ENCODE measurements at places on chromosomes 2 and 18. TPM values are rescaled to one million over a fixed set of nuclear protein-coding genes. Genes with fewer than 3 reads are reported as not detected.

LHCGR gene
- total RNA-seq, result not detected

DNA sequence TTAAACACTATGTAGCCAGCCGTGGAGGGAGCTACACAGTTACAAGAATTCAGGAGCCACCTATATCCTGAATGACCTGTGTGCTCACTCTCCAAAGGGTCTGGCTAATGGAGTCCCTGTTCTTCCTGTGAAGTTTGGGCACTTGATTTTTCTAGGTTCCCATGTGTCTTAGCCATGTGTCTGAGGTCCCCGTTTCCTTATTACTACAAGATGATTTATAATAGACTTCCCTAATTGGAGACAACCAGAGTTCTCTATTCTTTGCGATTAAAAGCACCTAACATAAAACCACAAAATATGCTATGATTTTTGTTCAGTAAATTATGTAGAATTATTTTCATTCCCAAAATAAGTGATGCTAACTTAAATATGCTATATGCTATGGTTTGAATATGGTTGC is 83.4 kb downstream of the PDK1 start:
- DNase-seq, result no peak

DNA sequence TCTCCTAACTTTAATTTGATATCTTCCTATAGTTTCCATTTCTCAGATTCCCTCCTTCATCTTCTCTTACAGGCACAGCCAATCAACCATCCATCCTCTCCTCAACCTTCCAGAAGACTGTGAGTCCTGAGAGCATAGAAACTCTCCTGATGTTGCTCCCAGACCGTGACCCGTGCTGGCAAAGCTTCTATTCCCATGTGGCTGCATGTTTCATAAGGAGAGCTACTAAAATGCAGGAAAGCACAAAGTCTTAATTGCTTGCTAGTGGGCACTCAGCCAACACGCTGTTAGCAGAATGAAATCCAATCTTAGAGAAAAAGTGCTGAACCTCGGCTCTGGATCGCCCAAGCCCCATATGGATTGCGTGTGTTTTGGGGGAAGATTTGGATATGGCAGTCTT is 1244.7 kb upstream of the ZEB2 start:
- no peak for DNase-seq

DNA sequence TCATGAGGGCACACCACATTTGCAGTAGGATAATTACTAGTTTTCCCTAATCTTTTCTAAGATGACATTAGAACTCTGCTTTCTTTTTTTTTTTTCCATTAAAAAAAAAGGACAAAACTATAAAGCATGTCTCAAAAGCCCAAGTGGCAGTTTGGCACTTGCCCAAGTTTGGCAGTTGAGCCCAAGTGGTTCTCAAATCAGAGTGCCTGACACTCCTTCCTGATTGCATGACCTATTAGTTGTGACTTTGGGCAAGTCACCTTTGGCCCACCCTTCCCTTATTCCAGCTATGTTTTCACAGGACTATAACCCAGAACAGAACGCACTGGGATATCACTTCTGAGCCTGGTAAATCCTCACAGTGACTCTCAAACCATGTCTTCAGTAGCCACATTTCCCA is 273.0 kb downstream of the CCDC85A start:
- DNase-seq, result no peak

SNX17 gene
- 70.4 TPM for total RNA-seq

DNA sequence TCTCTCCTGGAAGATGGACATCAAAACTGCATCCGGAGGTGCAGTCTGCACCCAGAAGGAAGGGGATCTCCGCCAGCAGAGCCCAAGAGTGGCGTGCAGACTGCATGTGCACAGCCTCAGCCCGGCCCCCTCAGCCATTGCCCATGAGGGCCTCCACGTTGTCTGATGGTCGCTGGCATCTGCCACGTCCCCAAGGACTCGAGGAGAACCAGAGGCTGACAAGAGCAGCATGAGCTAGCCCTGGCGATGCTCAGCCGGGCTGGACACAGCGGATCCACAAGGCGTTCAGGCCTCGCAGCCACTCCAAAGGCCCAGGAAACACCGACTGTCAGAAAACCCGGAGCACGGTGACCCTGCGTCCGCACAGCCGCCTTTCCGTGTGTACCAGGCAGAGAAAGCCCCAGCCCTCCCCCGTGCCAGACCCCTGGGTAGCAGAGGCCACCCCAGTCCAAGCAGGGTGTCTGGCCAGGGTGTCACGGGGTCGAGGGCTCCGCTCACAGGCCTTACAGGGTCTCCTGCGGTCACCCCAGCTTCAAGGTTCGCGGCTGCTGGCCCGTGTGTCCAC is 48.3 kb downstream of the SLC66A2 start:
- no peak for DNase-seq

CACNB4 gene
- total RNA-seq, result 0.12 TPM

GCKR gene
- not detected for total RNA-seq

DNA sequence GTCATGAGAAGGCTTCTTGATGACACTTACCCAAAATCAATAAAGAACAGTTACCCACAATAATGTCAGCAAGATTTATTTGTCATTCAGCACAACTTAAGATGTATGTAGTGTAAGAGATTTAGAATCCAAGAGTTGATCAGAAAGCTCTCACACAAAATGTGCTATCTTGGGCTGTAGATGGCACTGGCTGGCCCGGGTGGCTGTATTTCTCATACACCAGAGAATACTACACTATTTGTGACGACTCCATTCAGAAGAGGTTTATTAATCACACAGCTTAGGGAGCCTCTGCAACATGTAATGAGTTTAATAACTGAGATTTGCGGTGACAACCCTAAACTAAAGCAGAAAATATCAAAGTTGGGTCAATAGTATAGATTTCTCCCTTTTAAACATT is 530.4 kb upstream of the KLHL29 start:
- DNase-seq, result no peak

RPE gene
- 79.5 TPM for total RNA-seq

GRCh38 chr2:222912776-222913175 is 51.9 kb downstream of the ACSL3 start:
- DNase-seq, result no peak

CAD gene
- total RNA-seq, result 12.6 TPM

DNA sequence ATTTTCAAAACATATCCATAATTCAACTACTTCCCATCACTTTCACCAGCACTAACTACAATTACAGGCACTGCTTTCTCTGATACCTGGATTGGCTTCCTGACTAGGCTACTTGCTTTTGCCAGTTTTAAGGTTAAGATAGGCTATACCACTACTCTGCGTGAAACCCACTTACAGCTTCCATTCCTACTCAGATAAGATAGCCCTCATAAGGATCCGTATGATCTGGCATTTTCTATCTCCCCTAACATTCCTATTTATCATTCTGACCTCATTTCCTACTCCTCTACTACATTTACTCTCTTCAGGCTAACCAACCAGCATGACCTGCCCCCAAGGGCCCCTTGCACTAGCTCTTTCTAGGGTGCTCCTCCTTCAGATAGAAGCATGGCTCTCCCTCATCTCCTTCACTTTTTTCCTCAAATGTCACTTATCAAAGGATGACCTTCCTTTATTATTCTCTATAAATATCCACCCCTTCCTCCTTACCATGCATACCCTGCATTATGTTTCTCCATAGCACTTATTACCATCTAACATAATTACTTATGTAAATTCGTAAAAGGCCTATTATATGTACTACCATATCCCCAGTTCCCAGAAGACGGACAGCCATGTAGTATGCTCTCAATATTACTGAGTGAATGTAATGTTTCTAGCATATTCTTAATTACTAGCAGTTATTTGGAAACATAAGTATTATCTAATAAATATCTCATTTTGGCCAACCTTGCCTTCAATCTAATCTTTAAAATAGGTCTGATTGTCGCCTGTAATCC is 4.4 kb downstream of the TIA1 start:
- DNase-seq, result no peak

GRCh38 chr2:62556086-62556485 is 50.1 kb upstream of the TMEM17 start:
- no peak for DNase-seq

GPD2 gene
- 45.8 TPM for total RNA-seq

GCG gene
- not detected for total RNA-seq

DNA sequence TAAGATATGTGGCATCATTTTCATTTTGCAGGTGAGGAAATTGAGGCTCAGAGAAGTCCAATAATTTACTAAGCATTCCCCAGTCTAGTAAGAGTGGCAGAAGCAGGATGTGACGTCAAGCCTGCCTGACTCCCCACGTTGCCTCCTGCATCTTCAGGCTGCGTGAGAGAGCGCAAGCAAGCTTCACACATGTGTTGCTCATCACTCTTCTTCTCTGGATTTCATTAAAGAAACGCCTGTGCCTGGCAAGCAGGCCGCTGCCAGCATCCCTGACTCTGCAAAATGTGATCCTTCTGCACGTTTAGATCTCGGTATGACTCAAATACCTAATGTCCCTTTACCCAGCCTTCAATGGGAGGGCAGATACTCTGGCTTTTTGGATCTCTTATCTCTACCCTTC is 96.8 kb downstream of the PRKCE start:
- DNase-seq, result no peak

- no peak for DNase-seq
Observed at GRCh38 chr2:22887845-22888244, 497.1 kb upstream of the KLHL29 start.

GRCh38 chr2:205482399-205483081 is 199.8 kb upstream of the NRP2 start:
- no peak for DNase-seq

FLACC1 gene
- total RNA-seq, result 0.27 TPM

OSR1 gene
- total RNA-seq, result not detected

PARD6G gene
- total RNA-seq, result 1.3 TPM

- no peak for DNase-seq
Observed at GRCh38 chr18:22899421-22899820, 33.7 kb upstream of the RBBP8 start.

DNA sequence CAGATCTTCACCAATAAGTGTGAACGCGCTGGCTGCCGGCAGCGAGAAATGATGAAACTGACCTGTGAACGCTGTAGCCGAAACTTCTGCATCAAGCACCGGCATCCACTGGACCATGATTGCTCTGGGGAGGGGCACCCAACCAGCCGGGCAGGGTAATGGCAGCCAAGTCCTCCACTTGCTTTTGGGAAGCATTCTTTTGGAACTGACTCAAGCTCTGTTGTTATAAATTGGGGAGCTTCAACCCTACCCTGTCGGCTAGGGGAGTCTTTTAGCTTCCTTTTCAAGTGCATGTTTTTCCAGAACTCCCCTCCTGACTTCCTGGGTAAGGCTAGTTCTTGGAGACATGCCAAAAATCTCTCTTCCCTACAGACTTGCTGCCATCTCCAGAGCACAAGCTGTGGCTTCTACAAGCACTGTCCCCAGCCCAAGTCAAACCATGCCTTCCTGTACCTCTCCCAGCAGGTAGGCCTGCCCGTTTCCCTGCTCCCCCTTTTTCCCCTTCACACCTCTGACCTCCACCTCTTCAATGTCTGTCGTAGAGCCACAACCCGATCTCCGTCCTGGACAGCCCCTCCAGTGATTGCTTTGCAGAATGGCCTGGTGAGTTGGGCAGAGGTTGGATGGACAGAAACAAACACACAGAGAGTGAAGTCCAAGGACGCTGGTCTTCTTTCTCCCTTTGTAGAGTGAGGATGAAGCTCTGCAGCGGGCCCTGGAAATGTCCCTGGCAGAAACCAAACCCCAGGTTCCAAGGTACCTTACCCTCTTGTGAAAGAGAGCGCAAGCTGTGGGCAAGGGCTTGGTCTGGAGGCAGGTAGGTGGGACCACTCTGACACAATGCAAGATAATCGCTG is 1.5 kb downstream of the ZFAND2B start:
- peak; percentile 61 for DNase-seq

CYP27C1 gene
- total RNA-seq, result 0.96 TPM

All from M059J (cell line).